ENCODE measurements at places on chromosomes 16 and 17.

- no peak for DNase-seq
These were observed 744 bp downstream of the SALL1 start for GRCh38 chr16:51150165-51150887.

DNA sequence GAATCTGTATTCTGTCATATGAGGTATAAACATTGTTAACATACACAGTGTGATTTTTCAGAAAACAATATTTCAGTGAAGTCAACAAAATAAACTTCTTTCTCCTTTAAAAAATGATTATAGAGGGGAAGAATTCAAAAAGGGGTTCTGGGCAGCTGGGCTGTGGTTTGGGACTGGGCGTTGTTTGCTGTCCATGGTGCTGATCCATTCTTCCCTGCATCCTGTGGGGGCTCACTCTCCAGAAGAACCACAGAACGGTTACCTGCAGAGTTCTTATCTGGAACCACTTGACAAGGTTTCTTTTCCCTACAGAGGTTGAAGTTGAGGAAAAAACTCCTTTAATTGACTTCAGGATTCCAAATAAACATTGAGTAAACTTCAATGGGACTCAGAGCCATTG, 1091.0 kb downstream of the CDH8 start:
- no peak for DNase-seq

- DNase-seq, result no peak
These were observed 145.5 kb downstream of the C16orf78 start for GRCh38 chr16:49519008-49519656.

GRCh38 chr16:87821376-87822107, 47.8 kb downstream of the SLC7A5 start:
- DNase-seq, result no peak

GRCh38 chr16:68800257-68800875, 43.0 kb upstream of the TANGO6 start:
- DNase-seq, result peak; percentile 65

DNA sequence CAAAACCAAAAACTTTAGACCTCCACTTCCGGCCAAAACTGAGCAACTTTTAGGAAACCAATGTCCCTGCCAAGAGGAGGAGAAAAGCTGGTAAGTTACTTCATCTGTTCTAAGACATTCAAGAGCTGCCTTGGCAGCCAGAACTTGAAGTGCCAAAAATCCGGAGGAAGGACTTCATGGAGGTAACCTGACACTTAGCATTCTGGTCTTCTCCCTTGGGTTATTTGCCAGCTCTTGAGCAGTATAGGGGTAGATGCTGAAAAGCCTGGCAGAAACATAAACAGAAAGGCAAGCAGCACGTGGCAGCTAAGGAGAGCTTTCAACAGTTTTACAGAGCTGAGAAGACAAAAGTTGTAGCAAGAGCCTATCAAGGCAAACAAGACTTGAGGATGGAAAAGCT, 53.2 kb downstream of the CDYL2 start:
- no peak for DNase-seq

GRCh38 chr17:16491703-16492612, at the start of gene LRRC75A:
Gene LRRC75A, minus strand, starts transcription at chr17:16492193. Its CDS starts 203 bp downstream, at chr17:16491990.
- no peak for DNase-seq

DNA sequence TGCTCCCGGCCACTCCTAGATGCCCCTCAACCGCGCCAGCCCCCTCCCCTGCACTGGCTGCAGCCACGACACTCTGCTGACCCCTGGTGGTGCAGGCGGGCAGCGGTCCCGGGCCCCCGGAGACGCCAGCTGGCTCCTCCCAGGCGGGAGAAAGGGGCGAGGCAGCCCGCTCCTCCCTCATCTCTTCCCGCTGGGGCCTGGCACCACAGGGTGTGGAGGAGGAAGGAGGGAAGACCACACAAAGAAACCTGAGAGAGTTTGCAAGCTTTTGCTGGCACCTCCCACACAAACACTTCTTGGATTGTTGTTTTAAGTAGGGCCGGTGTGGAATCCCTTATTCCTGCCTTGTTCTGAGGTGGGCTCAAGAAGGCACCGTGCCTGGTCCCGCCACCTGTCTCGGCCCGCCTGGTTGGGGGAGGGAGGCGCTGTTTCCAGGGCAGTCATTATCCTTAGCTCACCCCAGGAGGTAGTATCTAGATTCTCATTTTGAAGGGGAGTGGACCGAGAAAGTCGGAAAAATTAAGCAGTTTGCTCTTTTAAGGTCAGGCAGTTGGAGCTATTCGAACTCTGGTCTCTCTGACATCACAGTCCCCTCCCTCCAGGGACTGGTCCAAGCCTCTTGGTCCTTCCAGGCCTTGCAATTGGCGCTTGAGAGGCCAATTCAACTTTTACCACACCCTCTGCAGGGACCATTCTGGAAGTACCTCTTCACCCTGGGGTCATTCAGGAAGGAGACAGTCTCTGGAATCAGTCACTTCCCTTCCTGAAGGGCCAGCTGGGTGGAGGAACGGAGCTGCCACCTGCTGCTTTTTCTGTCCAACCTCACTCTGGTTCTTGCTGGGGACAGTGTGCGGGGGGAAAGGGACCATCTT, 959 bp upstream of the ANKRD13B start:
- DNase-seq, result peak; percentile 86

DNA sequence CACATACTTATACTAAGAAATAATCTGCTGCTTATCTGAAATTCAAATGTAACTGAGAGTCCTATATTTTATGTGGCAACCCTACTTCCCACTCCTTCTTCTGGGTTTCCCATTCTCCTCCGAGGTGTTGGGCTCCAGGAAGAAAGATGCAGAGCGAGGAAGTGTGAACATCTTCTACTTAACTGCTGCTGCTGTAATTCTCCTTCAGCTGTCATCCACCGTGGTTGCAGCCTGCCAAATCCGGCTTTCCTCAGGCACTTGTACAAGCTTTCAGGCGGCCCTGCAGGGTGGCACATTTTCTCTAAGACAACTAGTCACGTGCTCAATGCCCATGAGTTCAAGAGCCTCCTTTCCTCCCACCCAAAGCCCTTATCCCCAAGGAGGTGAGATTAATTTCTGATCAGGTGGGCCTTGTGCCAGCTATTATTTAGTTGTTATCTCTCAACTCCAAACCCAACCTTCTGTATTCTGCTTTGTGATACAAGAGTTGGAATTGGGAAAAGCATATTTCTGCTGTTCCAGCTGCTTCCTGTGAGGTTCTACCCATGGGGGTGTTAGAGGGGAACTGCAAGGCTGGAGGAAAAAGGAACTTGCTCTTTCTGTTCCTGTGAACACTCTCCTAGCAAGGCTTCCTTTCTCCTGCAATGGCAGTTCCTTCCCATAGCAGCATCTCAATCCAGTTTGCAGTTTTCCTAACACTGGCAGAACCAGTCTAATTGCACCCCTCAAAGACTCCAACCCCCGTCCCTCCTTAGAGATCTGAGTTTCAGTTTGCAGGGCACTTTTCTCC, 67.6 kb upstream of the RBBP6 start:
- DNase-seq, result no peak

GRCh38 chr17:32287804-32288511, 22.3 kb downstream of the RHBDL3 start:
- no peak for DNase-seq

Data from COR-L47 (cell line).